Testis (tissue), 5 donors: ENCODE measurements at places on chromosomes 12 and 14.

- DNase-seq = no peak
These were observed 3.4 kb upstream of the OTUB2 start for GRCh38 chr14:94022532-94023411.

DNA sequence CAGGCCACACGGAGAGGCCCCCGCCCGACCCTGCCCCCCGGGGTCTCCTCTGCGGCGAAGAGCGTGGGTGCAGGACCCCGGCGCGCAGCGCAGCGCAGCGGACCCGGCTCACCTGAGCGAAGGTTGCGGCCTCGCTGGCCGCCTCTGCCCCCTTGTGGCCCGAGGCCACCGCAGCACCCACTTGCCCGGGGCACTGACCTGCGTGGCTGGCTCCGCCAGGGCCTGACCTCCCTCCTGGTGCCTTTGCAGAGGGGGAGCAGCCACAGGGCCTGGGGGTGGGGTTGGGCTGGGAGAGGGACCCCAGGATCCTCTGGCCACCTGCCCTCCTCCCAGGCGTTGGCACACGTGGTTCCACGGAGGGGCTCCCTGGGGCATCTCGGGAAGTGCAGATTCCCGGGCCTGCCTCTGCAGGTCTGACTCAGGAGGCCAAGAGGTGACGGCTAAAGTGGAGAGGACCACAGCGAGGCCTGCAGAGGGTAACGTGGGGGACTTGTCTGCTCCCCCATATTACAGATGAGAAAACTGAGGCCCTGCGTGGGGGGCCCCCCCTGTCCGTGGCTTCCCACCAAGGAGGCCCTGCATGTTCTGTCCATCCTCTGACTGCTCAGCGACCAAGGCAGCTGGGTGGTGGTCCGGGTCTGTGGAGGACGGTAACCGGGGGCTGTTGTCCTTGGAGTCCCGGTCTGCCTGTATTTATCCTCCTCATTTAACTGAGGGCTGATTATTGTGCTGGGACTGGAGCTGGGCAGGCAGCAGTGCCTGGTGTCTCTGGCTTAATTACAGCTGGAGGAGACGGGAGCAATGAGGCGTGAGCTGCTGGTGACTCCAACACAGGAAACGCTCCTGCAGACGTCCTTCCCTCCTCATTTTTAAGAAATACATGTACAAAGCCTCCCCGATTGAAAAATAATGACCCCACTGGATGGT lies 67.9 kb upstream of the BEGAIN start:
- peak; percentile 46 for DNase-seq

GRCh38 chr14:90663140-90663539 lies 153.1 kb downstream of the TTC7B start:
- DNase-seq = no peak

- no peak for DNase-seq
These were observed 378.9 kb downstream of the FUT8 start for GRCh38 chr14:65791191-65791981.

GRCh38 chr12:130490674-130491073 lies 153.0 kb downstream of the PIWIL1 start:
- DNase-seq = no peak

DNA sequence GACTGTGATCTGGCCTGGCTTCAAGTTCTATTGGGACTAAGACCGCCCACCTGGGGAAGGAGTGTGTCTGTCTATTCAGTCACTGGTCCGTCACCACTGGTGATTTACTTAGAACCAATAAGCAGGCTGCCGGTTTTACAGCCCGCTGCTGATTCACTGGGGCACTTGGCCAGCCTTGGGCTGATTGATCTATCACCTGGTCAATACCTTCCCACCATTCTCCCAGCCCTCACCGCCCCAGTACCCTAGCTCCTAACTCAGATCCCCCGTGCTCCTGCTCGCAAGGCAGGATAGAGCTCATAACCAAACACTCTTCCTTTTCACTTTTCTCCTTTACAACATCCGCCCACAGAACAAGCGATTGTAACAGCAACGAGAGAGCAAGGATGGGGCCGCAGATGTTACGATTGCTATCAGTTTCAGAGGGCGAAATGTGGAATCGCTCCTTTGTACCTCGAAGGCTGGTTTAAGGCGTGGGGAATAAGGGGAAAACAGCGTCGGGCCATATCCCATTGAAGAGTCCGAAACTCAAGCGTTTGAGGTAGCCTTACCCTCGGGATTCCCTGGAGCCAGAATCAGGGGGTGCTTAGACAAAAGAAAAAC lies 672 bp downstream of the RDH11 start:
- peak; percentile 94 for DNase-seq

DNA sequence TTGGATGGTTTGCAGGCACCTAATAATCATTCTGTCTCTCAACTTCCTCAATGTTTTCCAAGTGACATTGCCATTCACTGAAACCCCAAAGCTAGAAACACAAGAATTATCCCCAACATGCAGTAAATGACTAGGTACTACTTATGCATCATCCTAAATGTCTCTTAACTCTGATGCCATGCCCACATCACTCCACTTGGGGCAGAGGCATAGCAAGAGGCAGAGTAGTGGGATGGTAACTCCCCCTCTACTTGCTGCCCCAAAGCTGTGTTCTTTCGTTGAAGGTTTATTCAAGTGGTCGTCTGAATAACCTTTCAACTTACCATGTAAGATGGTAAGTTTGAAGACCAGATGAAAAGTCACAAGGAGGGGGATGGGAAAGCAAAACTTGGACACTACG lies 77.9 kb upstream of the SOX5 start:
- no peak for DNase-seq

GRCh38 chr12:78118036-78118435 lies 287.3 kb downstream of the NAV3 start:
- no peak for DNase-seq

- no peak for DNase-seq
These were observed 270.3 kb upstream of the DAAM1 start for GRCh38 chr14:58918066-58918738.

GRCh38 chr12:131389054-131390013 lies 321.6 kb upstream of the SFSWAP start:
- no peak for DNase-seq

DNA sequence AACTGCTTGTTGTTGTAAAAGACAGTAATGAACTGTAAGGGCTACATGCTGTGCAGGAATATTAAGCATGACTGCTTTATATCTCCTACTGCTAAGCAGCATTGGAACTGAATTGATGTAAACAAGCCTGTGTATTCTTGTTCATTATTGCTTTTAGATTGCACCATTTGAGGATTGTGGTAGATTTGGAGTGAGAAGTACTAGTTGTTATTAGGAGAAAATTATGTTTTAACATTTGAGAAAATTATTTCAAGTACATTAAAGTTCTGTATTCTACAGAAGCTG lies 212.7 kb downstream of the ERC1 start:
- DNase-seq = no peak

DNA sequence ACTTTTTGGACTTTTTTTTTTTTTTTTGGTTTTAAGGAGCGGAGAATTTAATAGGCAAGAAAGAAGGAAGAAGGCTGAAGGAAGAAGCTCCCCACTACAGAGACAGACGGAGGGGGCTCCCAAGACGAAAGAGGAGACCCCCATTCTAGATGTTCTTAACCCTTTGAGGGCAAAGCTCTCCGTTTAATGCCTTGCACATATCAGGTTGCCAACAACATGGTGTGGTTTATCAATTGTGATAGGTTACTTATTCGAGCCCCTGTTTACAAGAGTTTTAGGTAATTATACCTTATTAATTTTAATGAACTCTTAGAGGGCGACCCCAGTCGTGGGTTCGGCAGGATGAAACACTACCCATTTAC lies 1.2 kb upstream of the FBXO33 start:
- no peak for DNase-seq

- no peak for DNase-seq
These were observed 107.5 kb upstream of the FZD10 start for GRCh38 chr12:130054803-130055202.

- DNase-seq = no peak
These were observed 22.5 kb downstream of the EML1 start for GRCh38 chr14:99815696-99816095.

DNA sequence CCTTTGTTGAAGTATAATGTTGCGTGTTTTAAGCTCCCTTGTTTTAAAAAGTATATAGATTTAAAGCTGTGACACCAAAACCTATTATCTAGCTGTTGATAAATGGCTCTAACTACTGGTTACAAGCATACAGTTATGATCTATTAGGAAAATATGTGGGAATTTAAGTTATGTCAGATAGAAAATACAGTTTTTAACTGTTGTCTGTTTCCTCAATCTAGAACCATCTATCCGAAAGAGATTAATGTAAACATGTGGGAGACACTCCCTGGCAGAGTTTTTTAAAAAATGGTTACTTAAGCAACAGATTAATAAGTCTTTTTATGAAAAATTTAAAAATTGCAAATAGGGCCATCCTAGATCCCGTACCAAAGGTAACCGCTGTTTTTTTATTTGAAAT lies 8.2 kb downstream of the RPL36AL start:
- DNase-seq = no peak

GRCh38 chr12:78863482-78864402 lies 832 bp upstream of the SYT1 start:
- DNase-seq = peak; percentile 43

DNA sequence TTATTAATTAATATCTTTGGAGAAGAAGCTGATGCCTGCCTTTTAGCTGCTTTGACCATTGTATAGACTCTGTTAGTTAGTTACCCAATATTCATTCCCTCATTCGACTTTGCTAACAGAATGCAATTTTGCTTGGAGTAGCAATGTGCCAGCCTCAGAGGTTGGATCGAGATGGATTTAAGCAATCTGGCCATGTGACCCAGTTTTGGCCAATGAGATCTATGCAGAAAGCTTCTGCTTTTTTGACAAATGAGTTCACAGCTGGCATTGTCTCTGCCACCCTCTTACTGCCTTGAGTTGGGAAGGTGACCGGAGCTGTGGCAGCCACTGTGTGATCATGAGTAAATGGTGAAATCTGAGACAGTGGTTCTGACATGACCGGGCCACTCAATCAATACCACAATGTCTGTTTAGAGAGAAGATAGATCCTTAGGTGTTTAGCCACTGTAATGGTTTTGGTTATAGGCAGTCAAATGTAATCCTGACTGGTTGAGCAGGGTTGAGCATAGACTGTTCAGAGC lies 74.9 kb upstream of the MED13L start:
- DNase-seq = no peak

- DNase-seq = no peak
These were observed 86.5 kb downstream of the LRIG3 start for GRCh38 chr12:58833853-58834252.

- no peak for DNase-seq
These were observed 154.3 kb downstream of the TSPAN9 start for GRCh38 chr12:3231399-3231876.

DNA sequence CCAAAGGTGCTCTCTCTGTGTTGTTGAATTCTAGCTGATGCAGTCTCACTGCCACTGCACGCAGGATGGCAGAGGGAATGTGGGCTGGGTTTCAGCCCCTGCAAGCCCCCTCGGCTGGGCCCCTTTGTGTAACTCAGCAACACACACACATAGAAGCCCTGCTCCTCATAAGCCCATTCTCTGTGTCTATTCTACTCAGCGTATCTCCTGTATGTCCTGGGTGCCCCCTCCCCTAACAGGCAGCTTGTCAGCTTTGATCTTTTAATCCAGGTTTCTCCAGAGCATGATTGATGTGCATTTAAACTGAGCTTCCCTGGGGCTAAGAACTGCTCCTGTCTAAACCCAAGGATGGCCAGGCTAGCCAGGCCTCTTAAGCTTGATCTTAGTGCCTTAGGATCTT lies 43.0 kb downstream of the SRRM4 start:
- DNase-seq = no peak

GRCh38 chr14:60705100-60705499 lies 19.1 kb downstream of the SIX4 start:
- DNase-seq = no peak

- DNase-seq = no peak
These were observed 380.7 kb upstream of the SYT1 start for GRCh38 chr12:78483767-78484315.

GRCh38 chr12:65004270-65004669 lies 116.8 kb downstream of the WIF1 start:
- no peak for DNase-seq

DNA sequence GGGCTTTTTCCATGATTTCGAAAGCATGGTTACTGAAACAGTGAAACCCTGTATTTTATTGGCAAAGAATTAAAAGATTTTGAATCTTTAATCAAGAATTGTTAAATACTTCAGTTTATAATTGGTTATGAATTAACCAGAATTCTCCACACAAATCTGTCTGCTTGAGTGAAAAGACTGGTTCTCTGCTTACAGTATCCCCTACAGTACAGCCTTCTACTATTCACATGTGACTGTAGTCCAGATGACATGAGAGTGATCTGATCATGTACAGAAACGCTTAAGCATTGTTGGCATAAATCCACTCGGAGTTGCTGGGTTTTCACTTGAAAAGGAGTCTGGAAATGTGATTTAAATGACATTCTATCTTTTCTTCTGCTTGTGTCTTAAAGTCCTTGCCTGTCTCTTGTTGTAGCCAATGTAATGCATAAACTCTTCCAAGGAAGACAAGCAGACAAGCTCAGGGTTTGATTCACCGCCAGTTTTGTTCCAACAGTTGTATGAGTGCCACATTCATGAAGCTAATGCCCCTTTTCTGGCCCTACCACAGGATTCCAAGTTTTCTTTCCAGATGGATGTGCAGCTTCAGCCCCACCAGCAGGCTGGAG lies 222.0 kb upstream of the LRIG3 start:
- no peak for DNase-seq

GRCh38 chr12:129851296-129851695 lies 52.5 kb downstream of the TMEM132D start:
- DNase-seq = no peak

DNA sequence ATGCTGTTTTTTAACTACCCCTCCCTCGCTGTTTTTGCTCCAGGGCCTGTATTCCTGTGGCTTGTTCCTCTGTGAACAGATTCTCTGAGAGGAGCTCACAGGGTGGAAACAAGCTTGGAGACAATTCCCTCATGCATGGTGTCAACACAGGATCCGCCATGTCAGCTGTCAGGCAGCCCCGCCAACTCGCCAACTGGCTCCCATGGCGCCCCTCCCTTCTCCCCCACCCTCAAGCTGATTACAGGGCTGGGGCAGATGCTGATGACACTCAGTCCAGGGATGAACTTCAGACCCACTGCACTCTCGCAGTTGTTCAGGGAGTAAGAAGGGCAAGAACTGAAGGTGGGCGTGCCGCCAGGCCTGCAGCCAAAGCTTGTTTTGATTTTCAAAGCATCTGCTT lies 229.9 kb downstream of the NTF3 start:
- DNase-seq = no peak

- DNase-seq = no peak
These were observed 127.4 kb upstream of the ARHGAP5 start for GRCh38 chr14:31949709-31950108.

- no peak for DNase-seq
These were observed 966.9 kb downstream of the NRXN3 start for GRCh38 chr14:79137045-79137430.

DNA sequence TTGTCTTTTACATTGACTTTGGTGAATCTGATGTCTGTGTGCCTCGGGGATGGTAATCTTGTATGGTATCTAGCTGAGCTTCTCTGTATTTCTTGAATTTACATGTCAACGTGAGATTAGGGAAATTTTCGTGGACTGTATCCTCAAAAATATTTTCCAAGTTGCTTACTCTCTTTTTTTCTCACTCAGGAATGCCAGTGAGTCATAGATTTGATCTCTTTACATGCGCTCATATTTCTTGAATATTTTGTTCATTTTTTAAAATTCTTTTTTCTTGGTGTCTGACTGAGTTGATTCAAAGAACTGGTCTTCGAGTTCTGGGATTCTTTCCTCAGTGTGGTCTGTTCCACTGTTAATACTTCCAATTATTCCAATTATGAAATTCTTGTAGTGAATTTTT lies 207.7 kb downstream of the RAD51B start:
- DNase-seq = no peak

GRCh38 chr12:14931359-14931758 lies 7.0 kb downstream of the ERP27 start:
- DNase-seq = no peak
